ENCODE measurements at places on chromosomes 1 and 21.

DNA sequence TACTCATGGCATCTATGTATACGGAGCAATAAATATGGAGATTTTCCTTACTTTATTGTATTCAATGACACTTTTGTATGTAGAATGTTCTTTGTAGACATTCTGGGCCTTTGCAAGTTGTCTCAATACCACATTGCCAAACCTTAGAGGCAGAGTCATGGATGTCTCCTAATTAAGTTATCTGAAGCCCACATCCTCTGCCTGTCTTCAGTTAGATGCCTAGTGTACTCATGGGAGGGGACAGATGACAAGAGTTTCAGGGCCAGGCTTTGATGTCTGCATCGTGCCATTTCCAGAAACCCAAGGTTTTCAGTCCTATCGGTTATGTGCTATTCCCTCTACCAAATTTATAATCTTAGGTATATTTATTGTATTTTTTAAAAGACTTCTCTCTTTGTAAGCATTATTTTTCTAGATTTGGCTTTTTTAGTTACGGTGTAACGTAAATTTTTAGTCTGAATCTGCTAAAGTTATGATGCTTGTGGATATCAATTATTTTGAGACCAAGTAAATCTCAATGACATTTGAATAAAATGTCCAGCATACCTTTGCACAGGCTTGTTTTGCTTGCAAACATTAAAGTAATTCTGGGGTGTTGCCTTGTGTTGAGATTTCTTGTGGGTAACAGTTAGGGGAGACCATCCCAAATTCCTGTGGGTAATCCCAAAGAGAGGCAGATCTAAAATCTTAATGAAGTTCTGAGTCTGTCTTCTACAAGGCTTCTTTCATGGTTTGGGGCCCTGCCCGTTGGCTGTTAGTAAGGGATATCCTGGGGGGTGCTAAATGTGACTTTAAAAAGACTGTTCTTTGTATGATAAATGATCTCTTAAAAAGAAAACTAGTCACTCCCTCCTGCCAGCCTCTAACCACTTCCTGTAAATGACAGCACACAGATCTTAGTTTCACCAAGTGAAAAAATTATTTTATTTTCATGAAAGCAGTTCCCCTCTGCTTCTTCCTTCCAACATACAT lies 8.0 kb upstream of the MACF1 start:
- DNase-seq: no peak

- DNase-seq: no peak
Observed at GRCh38 chr21:26686278-26686677, 113.2 kb upstream of the CYYR1 start.

- DNase-seq: no peak
Observed at GRCh38 chr21:39499156-39499555, 47.4 kb downstream of the SH3BGR start.

GRCh38 chr1:208821939-208822338 lies 577.8 kb upstream of the PLXNA2 start:
- DNase-seq: no peak

DNA sequence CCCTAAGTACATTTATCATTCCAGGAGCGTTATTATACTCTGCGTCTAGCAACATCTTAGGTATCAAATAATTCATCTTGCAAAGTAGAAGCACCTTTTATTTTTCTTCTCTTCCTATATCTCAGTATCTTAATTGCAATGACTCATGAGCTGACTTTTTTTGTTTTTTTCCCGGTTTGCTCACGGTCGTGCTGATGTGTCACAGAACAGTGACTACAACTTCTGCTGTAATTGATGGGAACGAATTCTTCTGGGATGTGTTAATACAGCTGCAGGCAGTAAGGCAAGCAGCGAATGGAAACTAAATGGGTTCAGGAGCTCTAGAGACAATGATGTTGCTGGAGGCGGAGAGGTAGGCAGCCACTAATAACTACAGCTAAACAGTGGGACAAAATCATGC lies 89.8 kb upstream of the TMPRSS15 start:
- no peak for DNase-seq

- no peak for DNase-seq
Observed at GRCh38 chr1:21258331-21259134, 31.7 kb downstream of the ECE1 start.

GRCh38 chr1:204258213-204259115 lies 44.7 kb upstream of the GOLT1A start:
- DNase-seq: peak; percentile 78

GRCh38 chr21:45303751-45304475 lies 16.2 kb upstream of the POFUT2 start:
- DNase-seq: peak; percentile 11

GRCh38 chr1:59292562-59292961 lies 4.3 kb upstream of the FGGY start:
- peak; percentile 28 for DNase-seq

DNA sequence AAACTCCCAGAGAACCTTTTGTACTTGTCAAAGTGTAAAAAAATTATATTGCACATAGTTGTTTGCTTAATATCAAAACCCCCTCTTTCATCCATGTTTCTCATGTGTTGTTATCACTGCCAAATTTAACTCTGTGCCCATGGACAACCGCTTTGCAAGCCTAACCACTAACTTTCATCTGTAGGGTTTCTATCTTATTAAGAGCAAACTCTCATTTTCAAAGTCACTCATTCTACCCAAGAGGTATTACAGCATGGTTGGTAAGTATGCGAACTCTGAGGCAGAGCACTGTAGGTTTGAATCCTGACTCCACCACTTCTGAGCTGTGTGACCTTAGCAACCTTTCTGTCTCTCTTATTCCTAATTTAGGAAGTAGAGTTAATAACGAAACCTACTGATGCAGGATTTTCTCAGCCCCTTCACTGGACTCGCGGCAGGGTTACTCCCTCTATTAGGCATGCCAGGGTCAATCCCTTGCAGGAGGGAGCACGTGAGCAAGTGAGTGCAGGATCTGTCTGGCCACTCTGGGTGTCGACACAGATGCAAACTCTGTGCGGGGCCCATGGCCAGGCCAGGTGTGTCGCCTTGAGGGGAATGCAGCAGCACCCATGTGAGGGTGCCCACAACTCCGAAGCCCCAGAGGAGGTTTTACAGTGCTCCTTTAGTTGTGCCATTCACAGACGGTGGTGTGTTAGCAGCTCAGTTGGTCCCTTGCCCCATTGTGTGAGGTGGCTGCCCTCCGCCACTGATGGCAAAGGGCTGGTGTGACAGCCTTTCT lies 361.5 kb upstream of the ADGRL2 start:
- peak; percentile 46 for DNase-seq

DNA sequence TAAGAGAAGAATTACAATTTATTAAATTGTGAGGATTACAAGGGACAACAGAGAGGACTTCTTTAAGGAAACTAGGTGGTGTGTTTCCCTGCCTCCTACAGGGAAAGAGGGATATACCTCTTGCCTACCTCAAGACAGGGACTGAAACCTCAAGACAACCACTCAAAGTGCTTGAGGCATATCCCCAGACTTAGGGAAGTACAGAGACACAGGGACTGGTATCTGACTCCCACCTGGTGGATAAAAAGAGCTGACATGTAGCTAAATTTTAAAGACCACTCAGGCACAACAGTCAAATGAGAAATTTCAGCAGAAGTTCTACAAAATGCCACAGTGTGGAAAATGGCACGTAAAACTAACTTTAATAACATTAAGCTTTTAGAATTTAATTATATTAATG lies 21.3 kb downstream of the DENND2C start:
- no peak for DNase-seq

DNA sequence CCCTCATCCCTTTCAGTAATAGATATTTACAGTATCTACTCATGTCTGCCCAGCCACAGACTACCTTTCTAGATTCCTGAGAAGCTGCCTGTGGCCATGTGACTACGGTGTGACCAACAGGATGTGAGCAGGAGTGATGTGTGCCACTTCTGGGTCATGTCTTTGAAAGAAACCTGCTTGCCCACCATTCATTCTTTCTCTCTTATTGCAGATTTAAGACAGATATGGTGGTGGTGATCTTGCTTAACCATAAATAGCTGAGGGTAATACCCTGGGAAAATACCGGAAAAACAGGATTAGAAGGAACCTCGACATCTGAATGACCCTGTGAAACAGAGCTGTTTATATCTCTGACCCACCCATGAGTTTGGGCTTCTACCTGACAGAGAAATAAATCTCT lies 41.6 kb upstream of the GUCA2A start:
- no peak for DNase-seq

DNA sequence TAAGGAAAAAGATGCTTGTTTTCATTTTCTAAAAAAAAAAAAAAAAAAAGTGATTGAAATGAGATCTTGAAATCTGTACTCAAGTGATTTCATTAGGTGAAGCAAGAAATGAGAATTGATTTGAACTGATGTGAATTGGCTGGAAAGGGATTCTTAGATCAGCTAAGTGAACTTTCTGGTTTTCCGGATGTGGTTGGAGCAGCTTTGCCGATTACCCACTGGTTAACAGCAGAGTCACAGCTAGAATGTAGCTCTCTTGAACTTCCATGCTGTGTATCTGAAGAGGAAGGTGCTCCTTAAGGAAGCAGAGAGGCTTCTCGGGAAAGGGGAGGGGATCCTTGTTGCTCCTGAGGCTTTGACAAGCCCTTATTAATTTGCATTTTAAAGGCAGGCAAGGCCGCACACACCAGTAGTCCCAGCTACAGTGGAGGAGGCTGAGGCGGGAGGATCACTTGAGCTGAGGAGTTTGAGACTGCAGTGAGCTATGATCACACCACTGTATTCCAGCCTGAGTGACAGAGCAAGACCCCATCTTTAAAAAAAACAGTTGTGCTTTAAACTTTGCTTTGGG lies 28.7 kb upstream of the PWP2 start:
- DNase-seq: no peak

GRCh38 chr1:82139751-82140468 lies 339.2 kb downstream of the ADGRL2 start:
- no peak for DNase-seq

- no peak for DNase-seq
Observed at GRCh38 chr1:29649189-29650040, 413.1 kb downstream of the PTPRU start.

- DNase-seq: no peak
Observed at GRCh38 chr1:223331301-223331700, 32.7 kb downstream of the SUSD4 start.

- DNase-seq: no peak
Observed at GRCh38 chr1:200947059-200947566, 52.4 kb downstream of the INAVA start.

- DNase-seq: no peak
Observed at GRCh38 chr1:217052626-217053025, 329.4 kb upstream of the ESRRG start.

DNA sequence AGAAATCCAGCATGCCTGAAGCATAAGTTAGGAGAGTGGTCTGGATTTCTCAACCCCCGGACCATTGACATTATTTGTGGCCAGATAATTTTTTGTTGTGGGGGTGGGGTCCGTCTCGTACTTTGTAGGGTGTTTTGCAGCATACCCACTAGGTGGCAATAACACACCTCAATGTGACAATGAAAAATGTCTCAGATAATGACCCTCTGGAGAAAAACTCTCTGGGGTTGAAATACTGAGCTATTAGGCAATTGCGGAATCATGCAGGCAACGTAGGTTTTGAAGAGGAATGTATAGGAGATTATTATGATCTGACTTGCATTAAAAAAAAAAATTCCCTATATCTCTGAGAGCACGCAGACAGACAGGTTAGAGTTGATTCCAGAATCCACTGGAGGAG lies 25.3 kb upstream of the RRP15 start:
- DNase-seq: no peak

DNA sequence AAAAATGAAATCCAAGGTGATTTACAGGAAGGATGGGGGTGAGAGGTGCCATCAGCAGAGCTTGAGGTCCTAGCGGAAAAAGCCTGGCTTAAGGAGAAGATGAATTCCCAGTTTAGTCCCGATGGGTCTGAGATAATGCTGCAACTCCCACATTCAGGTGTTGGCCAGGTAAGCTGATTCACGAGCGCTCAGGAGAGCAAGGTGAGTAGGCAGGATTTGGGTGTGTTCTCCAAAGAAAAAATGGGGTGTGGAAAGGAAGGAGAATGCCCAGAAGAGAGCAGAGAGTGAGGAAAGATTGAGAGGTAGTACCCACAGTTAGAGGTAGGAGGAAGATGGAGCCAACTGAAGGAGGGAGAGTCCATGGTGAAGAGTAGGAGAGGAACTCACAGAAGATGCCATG lies 12.5 kb downstream of the RIMS3 start:
- no peak for DNase-seq

GRCh38 chr1:167533851-167534300 lies 15.5 kb upstream of the CD247 start:
- DNase-seq: peak; percentile 71

GRCh38 chr1:97913506-97914139 lies 7.2 kb downstream of the DPYD start:
- DNase-seq: no peak

DNA sequence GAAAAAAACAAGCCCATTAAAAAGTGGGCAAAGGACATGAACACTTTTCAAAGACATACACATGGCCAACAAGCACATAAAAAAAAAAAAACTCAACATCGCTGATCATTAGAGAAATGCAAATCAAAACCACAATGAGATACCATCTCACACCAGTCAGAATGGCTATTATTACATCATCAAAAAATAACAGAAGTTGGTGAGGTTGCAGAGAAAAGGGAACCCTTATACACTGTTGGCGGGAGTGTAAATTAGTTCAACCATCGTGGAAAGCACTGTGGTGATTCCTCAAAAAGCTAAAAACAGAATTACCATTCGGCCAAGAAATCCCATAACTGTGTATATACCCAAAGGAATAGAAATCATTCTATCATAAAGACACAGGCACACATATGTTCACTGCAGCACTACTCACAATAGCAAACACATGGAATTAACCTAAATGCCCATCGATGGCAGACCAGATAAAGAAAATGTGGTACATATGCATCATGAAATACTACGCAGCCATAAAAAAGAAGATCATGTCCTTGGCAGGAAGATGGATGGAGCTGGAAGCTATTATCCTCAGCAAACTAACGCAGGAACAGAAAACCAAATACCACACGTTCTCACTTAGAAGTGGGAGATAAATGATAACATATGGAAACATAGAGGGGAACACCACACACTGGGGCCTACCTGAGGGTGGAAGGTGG lies 70.1 kb downstream of the INTS7 start:
- DNase-seq: no peak

DNA sequence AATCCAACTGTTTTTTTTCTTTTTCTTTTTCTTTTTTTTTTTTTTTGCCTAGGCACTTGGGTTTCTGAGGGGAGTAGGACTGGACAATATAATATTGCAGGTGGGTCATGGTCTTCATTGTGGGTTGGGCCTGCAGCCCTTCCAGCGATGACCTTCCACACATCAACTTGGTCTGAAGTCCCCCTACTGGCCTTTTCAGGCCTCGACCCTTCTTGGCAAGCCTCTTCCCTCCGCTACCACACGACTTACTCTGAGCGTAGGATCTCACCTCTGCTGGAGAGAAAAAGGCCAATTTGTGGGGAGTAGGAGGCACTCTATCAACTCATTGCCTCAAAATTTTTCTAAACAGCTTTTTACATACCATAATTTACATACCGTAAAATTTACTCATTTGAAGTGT lies 51.1 kb upstream of the GRIK3 start:
- no peak for DNase-seq

- no peak for DNase-seq
Observed at GRCh38 chr1:30149226-30149625, 574.2 kb downstream of the MATN1 start.

Measured in right cardiac atrium (tissue), 5 donors.